ENCODE measurements at places on chromosomes 12 and 14.

DNA sequence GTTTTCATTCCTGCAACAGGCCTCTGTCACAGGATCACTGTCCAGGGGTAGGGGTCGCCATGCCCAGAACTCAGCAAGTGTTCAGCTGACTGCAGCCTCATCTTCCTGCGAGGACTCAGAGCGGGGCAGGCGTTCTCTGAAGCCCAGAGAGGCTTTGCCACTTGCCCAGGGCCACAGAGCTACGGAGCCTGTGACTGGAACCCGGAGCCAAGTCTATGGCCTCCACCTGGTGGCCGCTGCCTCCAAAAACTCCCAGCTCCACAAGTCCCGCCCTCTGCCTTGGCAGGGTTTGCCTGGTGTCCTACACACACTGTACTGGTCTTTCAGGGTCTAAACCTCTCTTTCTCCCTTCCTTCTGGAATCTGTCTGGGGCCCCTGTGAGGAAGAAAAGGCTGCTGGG lies 8.7 kb upstream of the PPP1R13B start:
- no peak for DNase-seq

DNA sequence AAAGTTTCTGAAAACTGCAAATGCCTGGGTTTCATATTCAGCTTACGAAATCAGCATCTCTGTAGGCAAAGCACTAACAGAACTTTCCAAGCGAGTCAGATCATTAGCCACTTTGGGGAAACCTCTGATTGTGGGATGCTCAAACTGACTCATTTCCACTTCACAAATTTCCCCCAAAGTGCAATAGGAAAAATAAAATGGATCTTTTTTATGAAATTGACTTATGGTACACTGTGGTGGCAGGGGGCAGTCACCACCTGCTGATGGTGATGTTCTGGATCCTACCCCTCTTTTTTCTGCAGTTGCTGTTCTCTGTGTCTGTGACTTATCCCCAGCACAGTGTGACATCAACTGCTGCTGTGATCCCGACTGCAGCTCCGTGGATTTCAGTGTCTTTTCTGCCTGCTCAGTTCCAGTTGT lies 5.6 kb downstream of the TCTN1 start:
- no peak for DNase-seq

DNA sequence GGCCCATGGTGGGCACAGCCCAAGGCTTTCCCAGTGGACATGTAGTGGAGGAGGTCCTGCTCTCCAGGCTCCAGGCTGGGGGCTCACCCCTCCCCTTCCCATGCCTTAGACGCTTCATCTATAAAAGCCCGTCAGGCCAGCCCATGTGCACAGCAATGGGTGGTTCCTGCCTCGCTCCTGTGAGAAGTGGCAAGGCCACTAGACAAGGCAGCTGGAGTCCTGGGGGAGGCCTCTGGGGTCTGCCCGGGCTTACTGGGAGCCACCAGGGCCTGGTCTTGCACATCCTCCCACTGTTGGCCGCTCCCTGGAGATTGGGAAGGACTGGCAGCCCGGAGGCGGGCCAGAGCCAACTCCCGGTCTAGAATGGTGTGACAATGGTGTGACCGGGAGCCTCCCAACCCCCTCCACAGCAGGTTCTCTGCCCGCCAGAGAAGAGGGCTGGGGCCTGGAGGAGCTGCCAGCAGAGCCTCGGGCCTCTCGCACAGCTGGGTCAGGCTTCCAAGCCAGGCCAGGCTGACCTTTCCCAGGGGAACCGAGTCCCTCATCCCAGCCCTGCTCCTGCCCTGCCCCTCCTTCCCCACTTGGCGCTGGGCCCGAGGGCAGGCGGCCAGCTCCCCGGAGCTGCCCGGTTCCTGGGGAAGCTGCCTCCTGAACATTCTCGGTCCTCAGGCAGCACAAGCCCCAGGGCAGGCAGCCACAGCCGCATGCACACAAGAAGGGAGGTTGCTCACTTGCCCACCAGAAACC lies 97.9 kb downstream of the RFLNA start:
- peak; percentile 81 for DNase-seq

GRCh38 chr12:107091989-107092641 lies 1.2 kb downstream of the CRY1 start:
- peak; percentile 63 for DNase-seq

GRCh38 chr12:120940799-120941198 lies 36.6 kb upstream of the SPPL3 start:
- no peak for DNase-seq

DNA sequence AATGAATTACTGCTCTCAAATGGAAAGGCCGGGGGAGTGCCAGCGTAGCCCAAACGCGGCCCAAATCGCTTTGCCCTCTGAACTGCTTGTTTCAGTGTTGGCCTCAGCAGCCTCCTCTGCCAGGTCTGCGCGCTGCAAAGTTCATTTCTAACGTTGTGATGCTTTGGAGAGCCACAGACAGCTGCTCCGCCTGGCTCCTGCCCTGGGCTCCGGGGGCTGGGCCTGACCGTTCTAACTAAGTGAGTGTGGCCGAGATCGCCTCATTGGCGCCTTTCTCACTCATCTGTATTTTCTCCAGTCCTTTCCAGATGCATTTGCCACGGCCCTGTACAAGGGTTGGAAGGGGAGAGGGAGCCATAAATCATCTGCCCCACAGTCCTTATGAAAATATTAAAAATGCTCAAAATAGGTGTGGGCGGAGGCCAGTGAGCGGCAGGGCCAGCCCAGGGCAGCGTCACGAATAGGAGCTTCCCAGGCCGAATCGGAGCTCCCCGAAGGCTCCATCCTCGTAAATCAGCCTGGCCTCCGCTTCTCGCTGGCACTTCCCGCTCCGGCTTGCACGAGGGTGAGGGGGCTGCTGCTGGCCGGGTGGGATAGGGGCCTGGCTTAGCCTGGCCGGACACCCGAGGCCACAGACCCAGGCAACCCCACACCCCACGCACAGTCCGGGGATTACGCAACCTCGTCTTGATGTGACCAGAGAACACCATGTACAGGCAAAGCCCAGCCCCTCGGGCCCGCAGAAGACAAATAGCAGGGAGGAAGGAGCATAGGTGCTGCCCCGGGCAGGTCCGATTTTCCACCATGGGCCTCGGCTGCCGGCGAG lies 196.6 kb upstream of the DIO3 start:
- no peak for DNase-seq

DNA sequence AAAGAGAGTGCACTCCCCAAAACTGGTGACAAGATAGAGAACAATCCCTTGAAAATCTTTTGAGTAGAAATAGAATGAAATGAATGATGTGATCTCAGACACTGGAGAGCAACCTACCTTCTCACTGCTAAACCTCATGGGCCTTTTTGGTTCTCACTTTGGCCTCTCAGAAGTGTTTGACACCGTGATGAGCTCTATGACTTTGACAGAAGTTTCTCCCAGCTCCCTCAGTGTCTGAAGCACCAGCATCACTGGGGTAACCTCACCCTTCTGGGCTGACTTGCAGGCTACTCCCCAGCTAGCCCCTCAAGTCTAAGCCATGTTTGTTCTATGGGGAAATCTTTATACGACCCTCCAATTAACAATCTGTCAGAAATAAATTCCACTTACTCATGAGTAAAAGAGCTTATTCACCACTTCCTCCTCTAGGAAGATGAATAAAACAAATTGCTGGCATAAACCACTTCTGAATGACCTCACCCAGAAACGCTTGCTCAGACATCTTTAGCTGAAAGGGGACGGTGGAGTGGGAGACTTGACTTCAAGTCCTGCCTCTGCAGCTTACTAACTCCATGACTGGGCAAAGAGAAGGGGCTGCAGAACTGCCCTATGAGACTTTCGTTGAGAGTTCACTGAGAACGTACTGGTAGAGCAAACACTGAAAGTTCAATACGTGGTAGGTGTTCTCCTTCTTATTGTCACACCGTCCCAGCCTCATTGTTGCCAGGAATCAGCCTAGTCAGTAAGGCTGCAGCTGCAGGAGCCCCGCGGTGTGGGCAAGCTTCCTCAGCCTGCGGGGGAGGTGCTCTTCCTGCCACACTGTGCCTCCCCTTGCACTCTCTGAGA lies 46.5 kb downstream of the ST8SIA1 start:
- no peak for DNase-seq

DNA sequence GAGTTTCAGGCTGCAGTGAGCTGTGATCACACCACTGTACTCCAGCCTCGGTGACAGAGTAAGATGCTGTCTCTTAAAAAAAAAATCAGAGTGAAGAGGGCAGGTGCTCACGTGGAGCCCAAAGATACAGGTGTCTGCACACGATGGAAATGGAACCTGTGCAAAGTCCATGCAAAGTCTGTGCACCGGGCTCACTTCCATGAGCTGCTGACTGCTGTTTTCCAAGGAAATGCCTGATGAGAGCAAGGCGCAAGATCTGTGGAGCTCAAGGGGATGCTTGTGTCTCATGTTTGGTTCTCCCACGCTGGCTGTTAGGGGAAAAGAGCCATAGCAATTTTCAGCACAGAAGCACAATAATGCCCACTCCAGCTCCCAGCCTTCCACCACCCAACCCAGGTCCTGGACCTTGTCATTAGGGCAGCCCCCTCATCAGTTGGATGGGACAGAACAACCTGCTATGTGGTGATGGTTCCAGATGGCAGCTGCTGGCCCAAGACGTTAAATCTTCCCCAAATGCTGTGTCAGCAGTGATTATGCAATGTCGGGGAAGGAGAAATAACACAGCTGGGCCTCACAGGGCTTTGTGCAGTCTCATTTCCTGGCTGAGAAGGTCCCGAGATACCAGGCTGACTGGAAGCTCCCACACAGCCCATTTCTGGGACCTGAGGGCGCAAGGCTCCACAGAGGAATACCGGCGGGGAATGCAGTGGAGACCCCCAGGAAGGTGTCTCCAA lies 27.9 kb upstream of the DICER1 start:
- DNase-seq = no peak

GRCh38 chr12:129103231-129103630 lies 250.0 kb downstream of the GLT1D1 start:
- no peak for DNase-seq

- no peak for DNase-seq
Measured at GRCh38 chr12:132046561-132046960, 96.8 kb downstream of the EP400 start.

- no peak for DNase-seq
Measured at GRCh38 chr12:62670986-62671720, 204.5 kb downstream of the MON2 start.

DNA sequence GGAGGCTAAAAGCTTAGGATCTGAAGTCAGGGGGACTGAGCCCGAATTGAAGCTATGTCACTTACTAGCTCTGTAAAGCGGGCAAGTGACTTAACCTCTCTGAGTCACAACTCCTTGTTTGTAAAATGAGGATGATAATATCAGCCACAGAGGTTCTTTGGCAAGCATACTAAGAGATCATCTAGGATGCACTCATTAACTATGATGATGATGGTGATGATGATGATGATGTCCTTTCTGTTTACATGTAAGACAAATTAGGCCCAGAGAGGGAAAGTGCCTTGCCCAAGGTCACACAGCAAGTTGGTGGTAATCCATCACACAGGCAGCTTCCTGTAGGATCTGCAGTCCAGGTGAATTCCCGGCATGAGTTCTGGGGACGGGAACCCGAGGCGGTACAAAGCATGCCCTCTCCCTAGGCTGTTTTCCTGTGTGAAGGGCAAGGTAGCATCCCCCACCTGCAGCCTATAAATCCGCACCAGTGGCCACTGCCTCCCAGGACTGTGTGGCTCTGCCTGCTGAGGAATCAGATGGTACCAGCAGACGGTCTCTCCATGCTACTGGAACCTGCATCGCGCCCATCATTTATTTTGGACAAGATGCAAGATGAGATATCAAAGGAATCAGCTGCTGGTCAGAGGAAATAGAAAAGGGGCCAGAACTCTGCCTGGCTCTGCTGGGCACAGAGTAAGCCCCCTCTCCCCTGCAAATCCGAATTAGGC lies 55.2 kb downstream of the MAP1LC3B2 start:
- DNase-seq = no peak

DNA sequence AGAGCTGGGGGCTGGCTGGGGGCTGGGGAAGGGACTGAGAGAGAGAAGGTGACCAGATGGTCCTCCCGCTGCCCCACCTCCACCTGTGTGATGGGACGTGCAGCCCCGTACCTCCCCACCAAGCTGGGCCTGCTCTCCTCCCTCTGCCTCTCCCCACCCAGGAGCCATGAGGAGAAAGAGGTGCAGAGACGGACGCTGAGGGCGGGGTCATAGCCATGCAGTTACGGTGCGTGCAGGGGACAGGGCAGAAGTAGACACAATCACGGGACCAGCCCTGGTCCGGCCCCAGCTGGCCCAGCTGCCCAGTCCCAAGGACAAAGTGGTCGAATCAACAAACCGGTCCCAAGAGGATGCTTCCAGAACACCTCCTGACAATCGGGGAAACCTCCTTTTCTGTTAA lies 33.2 kb downstream of the RFLNA start:
- DNase-seq = no peak

GRCh38 chr12:127685931-127686330 lies 581.0 kb upstream of the TMEM132C start:
- no peak for DNase-seq

GRCh38 chr14:49923442-49923841 lies 30.6 kb downstream of the ARF6 start:
- DNase-seq = no peak

DNA sequence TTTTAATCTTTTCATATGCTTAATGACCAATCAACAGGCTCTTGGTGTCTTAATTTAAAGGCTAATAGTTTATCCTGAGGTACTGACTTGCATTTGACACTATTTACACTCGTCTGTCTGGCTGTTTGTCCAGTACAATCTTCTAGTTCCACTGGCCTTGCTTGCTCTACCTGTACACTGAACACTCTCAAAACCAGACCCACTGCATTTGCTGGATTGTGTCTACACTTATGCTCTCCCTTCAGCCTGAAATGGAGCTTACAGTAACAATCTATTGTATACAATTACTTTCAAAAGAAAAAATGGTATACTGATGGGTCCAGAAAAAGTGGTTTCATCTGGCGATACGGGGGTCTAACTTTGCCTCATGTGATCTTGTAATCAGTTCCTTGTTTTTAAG lies 2.3 kb upstream of the ACSS3 start:
- DNase-seq = no peak

Data from DMS153 (cell line).